Cardiac atrium fibroblast (primary cell): ENCODE measurements at places on chromosomes 6 and 20. TPM values are rescaled to one million over a fixed set of nuclear protein-coding genes. Genes with fewer than 3 reads are reported as not detected.

Gene BTN1A1
- total RNA-seq = not detected in 2 replicates

Gene OR12D3
- total RNA-seq = not detected in 2 replicates

Gene SIRPD
- not detected in 2 replicates for total RNA-seq

Gene MRPL2
- 14.3 and 17.7 TPM in 2 replicates for total RNA-seq

Gene EPHA7
- under 0.01 and 0.65 TPM in 2 replicates for total RNA-seq

Gene TFAP2B
- total RNA-seq = not detected in 2 replicates

Gene NHSL1
- 10.5 and 11.4 TPM in 2 replicates for total RNA-seq

Gene PCMTD2
- total RNA-seq = 10.4 and 22.7 TPM in 2 replicates

Gene ELOVL2
- 7.0 and 60.1 TPM in 2 replicates for total RNA-seq

Gene ANKRD66
- total RNA-seq = not detected in 2 replicates

Gene ITPA
- 49.5 and 50.7 TPM in 2 replicates for total RNA-seq

Gene FIG4
- 5.2 and 12.5 TPM in 2 replicates for total RNA-seq

Gene BPIFA1
- not detected in 2 replicates for total RNA-seq

Gene PARD6B
- 0.18 and 0.32 TPM in 2 replicates for total RNA-seq

Gene IMPG1
- total RNA-seq = not detected in 2 replicates

Gene LHFPL5
- total RNA-seq = not detected in 2 replicates

Gene DEFB132
- not detected in 2 replicates for total RNA-seq

Gene SIRPG
- not detected in 2 replicates for total RNA-seq

Gene PACRG
- total RNA-seq = 0.16 and 2.0 TPM in 2 replicates

Gene RNF39
- total RNA-seq = not detected in 2 replicates

Gene SLC17A2
- total RNA-seq = not detected in 2 replicates

Gene MAS1
- total RNA-seq = not detected in 2 replicates

Gene FYN
- total RNA-seq = 81.2 and 102 TPM in 2 replicates

Gene TRIM10
- total RNA-seq = not detected in 2 replicates

Gene ZSCAN23
- 0.36 and 0.81 TPM in 2 replicates for total RNA-seq

Gene COL20A1
- not detected in 2 replicates for total RNA-seq

Gene MAPK13
- total RNA-seq = 2.8 and 3.8 TPM in 2 replicates

Gene LINC00237
- total RNA-seq = not detected in 2 replicates

Gene TMEM14C
- 194 and 198 TPM in 2 replicates for total RNA-seq

Gene OOEP
- total RNA-seq = not detected in 2 replicates

Gene CDSN
- total RNA-seq = not detected in 2 replicates

Gene SPDEF
- total RNA-seq = not detected in 2 replicates

Gene MATN4
- total RNA-seq = not detected in 2 replicates

Gene HLA-DOB
- 0.36 TPM in 1 of 2 replicates, not detected in the other for total RNA-seq

Gene ADAM33
- 8.4 and 11.2 TPM in 2 replicates for total RNA-seq

Gene BMP7
- total RNA-seq = not detected in 2 replicates

Gene OPRM1
- not detected in 2 replicates for total RNA-seq

Gene CTSZ
- total RNA-seq = 122 and 130 TPM in 2 replicates

Gene ECT2L
- total RNA-seq = under 0.01 TPM in 1 of 2 replicates, not detected in the other

Gene REPS1
- 33.7 and 51.3 TPM in 2 replicates for total RNA-seq

Gene MYL9
- total RNA-seq = 97.7 and 116 TPM in 2 replicates

Gene PRDM13
- total RNA-seq = not detected in 2 replicates

Gene HDGFL1
- total RNA-seq = not detected in 2 replicates

Gene COL11A2
- total RNA-seq = 0.16 and 0.18 TPM in 2 replicates

Gene NKX2-4
- not detected in 2 replicates for total RNA-seq

Gene CAGE1
- not detected in 2 replicates for total RNA-seq

Gene SLCO4A1
- 0.32 and 0.54 TPM in 2 replicates for total RNA-seq

Gene PLEKHG1
- total RNA-seq = 0.90 and 6.5 TPM in 2 replicates

Gene PPP1R16B
- 0.49 and 0.54 TPM in 2 replicates for total RNA-seq

Gene HTR1E
- total RNA-seq = not detected in 2 replicates

Gene SAPCD1
- total RNA-seq = 0.54 TPM in 1 of 2 replicates, not detected in the other

Gene CCHCR1
- total RNA-seq = 15.7 and 21.7 TPM in 2 replicates

Gene SLC4A11
- 0.72 and 0.81 TPM in 2 replicates for total RNA-seq

Gene WFDC5
- not detected in 2 replicates for total RNA-seq

Gene FBXO9
- total RNA-seq = 35.9 and 46.2 TPM in 2 replicates

Gene NOX3
- total RNA-seq = not detected in 2 replicates

Gene PPP1R3G
- total RNA-seq = 0.81 and 1.3 TPM in 2 replicates

Gene SLC24A3
- 0.32 TPM in 1 of 2 replicates, not detected in the other for total RNA-seq

Gene ACTR5
- total RNA-seq = 2.5 and 3.1 TPM in 2 replicates
